Subcutaneous preadipocyte (primary cell): ENCODE measurements at places on chromosomes 6 and 20. TPM values are rescaled to one million over a fixed set of nuclear protein-coding genes. Genes with fewer than 3 reads are reported as not detected.

The TSBP1 gene
- total RNA-seq, result not detected in 2 replicates

The HCK gene
- total RNA-seq, result not detected in 2 replicates

The ZNF311 gene
- total RNA-seq, result 0.98 and 1.1 TPM in 2 replicates

The TNF gene
- total RNA-seq, result not detected in 2 replicates

The NUP43 gene
- 25.7 and 38.3 TPM in 2 replicates for total RNA-seq

The MYO6 gene
- total RNA-seq, result 7.0 and 8.6 TPM in 2 replicates

The NKX2-2 gene
- total RNA-seq, result 0.20 TPM in 1 of 2 replicates, not detected in the other

The CLPSL2 gene
- total RNA-seq, result not detected in 2 replicates

The PTCRA gene
- total RNA-seq, result not detected in 2 replicates
